ENCODE measurements at places on chromosomes 11 and 22.

DNA sequence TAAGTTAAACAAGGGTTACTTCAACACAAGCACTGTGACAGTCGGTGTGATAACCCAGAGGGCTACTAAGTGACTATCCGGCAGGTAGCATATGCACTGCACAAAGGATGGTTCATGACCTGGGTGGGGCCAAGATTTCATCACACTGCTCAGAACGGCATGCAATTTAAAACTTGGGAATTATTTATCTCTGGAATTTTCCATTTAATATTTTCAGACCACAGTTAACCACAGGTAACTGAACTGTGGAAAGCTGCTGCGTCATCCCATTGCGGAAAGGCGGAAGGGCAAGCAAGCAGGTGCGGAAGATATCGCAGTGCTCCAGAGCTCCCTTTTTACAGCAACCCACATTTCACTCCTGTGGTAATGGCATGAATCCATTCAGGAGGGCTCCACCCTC is 540.8 kb downstream of the INSC start:
- DNase-seq, result no peak

DNA sequence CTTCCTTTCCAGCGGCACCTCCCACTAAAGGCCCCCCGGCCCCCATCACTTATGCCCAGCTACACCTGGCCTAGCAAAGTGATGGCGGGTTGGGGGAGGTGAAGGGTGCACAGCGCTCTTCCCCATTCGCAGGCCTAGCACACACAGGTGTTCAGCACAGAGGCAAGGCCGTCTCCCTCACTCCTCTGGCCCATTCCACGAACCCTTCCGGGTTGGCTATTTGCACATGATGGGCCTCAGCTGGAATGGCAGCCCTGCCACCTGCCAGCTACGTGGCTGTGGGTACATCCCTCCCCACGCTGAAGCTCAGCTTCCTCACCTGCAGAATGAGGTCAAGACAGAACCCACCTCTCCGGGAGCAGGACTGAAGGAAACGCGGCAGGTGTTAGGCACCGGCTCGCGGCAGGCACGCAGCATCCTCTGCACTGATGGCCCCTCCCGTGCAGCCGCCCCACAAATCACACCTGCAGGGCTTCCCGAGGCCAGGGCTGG is 4.8 kb downstream of the KIAA0930 start:
- DNase-seq, result no peak

- peak; percentile 12 for DNase-seq
Observed at GRCh38 chr11:11463405-11463804, 110.4 kb upstream of the CSNK2A3 start.

- DNase-seq, result no peak
Observed at GRCh38 chr22:23264610-23265367, 84.5 kb downstream of the BCR start.

GRCh38 chr22:20606784-20607128 is 99.3 kb downstream of the MED15 start:
- no peak for DNase-seq

- no peak for DNase-seq
Observed at GRCh38 chr11:130554241-130555055, 106.0 kb downstream of the ADAMTS15 start.

GRCh38 chr22:48402591-48403031 is 1425.1 kb downstream of the BRD1 start:
- no peak for DNase-seq

DNA sequence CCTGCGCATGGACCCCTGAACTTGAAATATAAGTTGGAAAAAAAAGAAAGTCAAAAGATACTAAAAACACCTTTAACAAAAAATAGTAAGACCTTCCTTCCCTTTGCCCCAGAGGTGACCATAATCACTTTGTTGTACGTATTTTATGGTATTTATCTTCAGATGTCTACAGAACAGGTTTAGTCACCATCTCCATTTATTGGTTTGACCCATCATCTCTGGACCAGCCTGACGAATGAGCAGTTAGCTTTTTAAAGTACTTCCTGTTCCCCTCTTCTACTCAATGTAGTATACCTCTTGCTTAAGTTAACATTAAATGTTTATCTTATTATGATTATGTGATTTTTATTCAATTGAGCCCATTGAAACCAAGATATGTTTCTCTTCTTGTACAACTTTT is 64.7 kb upstream of the CREB3L1 start:
- no peak for DNase-seq

DNA sequence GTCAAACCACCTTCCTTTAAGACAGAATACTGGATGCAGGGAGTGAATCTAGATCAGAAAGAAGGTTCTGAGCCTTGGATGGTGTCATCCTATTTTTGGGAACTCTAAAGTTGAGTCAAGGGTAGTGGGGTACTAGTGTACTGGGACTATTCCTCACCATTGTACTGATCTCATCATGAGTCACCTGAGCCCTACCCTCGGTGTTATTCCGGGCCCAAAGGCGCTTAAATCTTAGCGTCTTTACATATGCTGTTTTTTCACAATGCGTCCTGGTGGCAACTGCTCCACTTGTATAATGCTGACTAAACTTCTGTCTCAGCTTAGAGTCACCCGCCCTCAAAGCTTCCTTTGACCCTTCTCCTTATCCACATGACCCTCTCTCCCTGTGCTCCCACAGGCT is 25.3 kb upstream of the PATE1 start:
- no peak for DNase-seq

DNA sequence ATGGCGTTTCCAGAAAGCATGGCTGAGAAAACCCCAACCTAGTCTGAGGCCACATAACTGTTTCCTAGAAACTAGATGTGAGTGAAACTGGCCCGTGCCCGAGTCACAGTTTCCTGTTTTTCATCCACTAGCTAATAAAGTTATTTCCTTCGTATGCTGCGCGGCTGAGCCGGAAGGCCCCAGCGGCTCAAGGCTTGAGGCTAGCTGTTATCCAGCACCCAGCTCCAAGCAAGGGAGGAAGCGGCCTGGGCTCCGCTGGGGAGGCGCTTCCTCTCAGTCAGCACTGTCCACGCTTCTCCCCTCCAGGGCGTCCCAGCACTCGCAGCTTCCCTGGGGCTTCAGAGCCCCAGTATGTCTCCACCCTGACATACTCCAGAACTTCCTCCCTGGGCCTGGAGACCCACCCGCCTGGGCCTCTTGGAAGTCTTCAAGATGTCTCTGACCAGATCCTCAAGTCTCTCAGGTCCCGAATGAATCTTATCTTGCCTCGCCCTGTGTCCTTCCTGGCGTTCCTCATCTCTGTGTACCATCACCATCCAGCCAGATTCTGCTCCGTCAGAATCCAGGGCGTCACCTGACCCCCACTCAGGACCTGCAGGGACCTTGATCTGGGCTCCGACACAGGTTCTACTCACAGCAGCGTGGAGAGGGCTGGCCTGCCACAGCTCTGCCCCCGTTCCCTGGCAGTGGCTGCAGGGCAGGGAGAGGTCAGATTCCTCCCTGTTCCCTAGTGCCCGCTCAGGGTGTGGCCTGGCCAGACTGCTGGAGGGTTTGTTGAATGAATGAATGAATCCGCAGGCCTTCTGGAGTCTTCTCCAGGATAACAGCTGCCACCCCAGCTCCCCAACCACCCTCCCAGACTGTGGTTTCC is 81.9 kb downstream of the LRRC32 start:
- DNase-seq, result no peak

- DNase-seq, result no peak
Observed at GRCh38 chr11:116042146-116042545, 537.9 kb upstream of the CADM1 start.

GRCh38 chr11:64241241-64241490 is 271 bp downstream of the FKBP2 start:
- peak; percentile 87 for DNase-seq

DNA sequence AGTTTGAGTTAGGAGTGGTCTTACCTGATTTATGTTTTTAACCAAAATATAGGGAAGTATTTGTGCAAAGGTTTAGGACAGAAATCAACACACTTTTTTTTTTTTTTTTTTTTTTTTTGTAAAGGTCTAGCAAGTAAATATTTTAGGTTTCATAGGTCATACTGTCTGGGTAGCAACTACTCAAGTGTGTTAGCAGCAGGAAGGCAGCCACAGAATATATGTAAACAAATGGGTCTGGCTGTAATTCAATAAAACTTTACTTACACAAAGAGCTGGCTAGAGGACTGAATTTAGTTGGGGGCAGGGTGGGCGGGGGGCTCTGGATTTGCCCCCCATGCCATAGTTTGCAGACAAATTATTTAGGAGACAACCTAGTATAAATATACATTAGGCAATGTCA is 510.4 kb downstream of the NELL1 start:
- DNase-seq, result no peak

GRCh38 chr11:44963136-44963535 is 12.5 kb upstream of the TP53I11 start:
- no peak for DNase-seq

DNA sequence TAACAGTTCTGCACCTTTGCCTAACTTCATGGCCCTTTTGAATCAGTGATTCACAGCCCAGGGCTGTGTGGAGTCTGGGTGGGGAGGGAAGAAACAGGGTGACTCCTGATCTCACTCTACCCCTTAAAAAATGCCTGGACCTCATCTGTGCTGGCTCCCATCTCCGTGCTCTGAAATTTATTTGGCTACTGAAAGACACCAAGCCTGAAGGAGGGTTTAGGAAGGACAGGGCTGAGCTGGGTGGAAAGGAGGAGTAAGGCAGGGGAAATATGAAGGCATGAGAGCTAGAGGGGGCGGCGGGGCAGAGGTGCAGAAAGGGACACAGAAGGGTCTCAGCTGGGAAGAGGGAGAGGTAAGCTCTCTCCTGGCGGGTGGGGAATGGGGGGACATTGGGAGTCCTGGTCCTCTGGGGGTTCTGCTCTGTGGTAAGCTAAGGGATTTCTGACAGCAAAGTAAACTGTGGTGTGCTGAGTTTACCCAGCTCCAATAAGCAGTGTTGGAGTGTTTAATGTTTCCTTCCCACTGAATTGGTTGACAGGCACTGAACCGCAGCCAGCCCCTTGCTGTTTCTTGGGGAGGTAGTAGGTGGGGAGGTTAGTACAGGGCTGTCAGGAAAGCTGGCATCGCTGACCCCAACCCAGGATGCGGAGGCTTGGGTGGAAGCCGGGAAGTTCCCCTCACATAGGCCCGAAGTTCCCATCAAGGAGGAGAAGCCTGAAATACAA is 71.1 kb downstream of the RPUSD4 start:
- no peak for DNase-seq

DNA sequence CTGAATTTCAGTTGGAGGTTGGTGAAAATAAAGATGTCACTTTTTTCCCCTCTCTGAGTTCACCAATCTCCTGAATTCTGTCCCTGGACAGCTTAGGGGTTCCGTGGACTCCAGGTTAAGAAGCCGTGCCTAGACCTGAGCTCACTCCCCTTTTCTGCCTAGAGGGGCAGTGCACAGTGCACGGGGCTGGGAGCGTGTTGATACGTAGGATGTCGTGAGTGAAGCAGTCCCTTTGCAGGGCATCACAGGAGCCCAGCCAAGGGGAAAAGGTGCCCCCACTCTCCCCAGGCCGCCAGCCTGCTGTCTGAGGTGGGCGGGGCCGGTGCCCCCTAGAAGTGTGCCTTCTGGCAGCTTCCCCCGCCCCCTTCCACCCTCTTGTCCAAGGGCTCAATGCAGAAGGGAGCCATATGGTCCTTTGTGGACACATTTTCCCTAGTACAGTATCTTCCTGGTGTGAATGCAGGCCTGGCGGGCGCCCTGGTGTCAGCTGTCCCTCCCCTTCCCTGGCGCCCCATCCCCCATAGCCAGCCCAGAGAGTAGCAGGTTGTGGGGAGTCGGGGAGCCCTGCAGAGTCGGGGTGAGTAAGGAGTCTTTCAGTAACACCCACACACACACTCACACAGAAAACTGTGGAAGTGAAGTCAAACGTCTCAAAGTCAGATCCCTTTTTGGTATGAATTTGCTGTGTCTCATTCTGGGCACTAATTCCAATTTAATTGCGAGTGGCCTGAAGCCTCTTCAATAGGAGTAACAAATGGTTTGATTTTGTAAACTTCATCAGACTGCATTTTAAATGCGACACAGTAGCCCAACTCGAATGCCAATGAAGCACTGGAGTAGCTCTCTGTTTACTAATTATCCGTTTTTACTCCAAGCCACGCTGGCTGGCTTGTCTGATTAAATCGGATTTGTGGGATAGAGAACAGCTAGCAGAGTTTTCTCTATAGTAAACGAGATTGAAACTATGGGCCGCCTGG is 67.5 kb upstream of the NNMT start:
- DNase-seq, result no peak

DNA sequence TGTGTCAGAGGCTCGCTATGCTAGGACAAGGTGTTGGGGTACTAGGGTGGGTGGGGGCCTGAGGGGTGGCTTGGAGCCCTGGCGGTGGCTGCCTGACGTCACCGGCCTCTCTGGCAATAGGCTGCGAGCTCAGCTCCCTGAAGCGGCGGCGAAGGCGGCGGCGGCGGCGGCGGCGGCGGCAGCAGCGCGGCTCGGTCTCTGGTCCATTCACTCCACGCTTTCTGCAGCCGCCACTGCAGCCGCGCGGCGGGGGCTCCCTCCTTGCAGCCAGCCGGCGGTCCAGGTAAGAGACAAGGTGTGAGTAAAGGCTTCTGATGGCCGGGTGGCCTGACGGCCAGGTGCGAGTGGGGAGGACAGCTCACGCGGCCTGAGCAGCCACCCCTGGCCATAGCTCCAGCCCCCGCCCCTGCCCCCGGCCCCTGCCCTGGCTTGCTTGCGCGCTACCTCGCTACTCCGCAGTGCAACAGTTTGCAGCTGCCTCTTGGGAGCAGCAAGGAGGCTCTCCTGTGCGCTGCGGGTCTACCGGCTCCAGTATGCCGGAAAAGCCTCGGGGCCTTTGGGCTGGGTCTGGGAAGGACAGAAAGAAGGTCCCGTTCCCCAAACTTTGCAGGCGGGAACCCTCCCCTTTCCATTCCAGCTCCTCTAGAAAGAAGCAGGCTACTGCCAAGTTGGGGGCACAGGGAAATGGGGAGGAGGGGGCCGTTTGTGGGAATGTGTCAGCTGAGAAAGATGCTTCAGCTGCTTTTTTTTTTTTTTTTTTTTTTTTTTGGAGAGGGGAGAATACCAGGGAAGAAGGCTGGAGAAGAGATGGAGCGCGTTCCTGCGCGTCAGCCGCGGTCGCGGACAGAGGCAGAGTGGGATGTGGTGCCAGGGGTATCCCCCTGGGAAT is at the start of gene C11orf87:
TSS of gene C11orf87 (plus strand) at position 210 of the 889 bp plus-strand sequence. CDS start 1,444 bp downstream, outside the sequence.
- peak; percentile 20 for DNase-seq

GRCh38 chr11:70063121-70063520 is 15.0 kb upstream of the ANO1 start:
- DNase-seq, result no peak

DNA sequence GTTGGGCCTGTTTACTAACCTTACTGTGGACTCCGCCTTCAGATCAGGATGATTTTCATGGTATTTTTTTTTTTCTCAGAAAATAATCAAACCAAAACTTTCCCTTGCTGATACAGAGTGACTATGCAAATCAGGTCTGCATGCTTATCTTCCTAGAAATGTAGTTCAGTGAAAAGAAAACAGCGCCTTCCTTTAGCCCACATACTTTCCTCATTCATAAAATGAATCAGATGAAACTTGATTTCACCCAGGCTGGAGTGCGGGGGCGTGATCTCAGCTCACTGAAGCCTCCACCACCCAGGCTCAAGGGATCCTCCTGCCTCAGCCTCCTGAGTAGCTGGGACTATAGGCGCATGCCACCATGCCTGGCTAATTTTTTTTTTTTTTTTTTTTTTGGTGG is 26.0 kb downstream of the ZNRF3 start:
- no peak for DNase-seq

- no peak for DNase-seq
Observed at GRCh38 chr22:21079493-21079892, 33.7 kb downstream of the LRRC74B start.
